ENCODE measurements at places on chromosomes 5 and 9.

DNA sequence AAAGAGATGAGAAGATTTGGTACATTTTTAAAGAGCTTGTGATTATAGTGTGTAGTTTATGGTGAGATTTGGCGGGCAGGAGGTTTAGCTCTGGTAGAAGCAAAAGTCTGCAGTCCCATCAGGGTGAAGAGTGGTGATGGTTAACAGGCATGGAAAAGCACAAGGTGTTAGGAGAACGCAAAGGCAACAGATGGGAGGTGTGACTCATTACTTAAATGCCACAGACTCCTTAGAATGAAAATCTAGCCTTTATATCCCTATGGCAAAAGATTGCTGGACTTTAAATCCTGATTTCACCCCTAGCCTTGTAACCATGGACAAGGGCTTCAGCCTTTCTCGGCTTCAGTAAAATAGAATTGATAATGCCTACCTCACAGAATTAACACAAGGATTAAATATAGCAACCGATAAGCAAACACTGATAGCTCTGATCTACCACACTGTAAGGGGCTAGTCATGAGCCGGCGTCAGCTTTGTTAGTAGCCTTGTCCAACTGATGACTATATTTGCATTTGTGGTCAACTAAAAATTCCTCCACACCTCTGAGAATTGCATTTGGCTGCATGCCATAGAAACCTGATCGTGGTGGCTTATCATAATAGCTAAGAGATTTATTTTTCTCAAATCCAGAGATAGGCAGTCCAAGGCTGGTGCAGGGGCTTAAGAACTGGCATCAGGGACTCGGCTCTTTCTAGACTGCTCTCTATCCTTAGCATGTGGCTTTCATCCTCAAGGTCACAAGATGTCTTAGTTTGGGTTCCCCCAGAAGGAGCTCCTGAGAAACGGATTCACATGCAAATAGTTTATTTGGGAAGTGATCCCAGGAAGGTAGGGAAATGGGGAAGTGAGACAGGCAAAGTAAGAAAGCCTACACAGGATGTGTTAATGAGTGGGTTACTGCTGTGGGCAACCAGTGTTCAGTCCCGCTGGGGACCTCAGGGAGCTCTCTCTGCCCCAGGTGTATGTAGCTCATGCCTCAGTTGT is 19.6 kb downstream of the MFAP3 start:
- DNase-seq: no peak

- DNase-seq: no peak
Measured at GRCh38 chr9:84990416-84990815, 320.9 kb downstream of the NTRK2 start.

- no peak for DNase-seq
Measured at GRCh38 chr5:104942735-104943134, 1380.1 kb upstream of the NUDT12 start.

GRCh38 chr5:43889233-43889632 is 286.3 kb downstream of the NNT start:
- no peak for DNase-seq

DNA sequence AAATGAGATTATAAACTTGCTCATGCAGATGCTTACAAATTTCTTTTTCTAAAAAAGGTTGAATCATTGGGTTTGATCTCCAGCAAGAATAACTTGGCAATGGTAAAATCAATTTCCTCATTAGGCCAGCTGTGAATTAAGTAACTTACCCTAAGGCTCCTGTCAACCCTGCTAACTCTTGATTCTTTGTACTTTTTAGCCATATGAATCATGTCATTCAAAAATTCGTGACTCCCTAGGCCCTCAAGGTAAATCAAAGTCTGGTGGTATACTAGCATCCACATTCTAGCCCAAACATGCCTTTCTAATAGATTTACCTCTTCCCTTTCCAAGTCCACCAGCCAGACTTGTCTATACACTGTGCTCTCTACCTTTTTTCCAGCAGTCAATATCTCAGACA is 420.8 kb upstream of the BRINP1 start:
- DNase-seq: no peak

GRCh38 chr5:165805756-165806155 is 2300.3 kb downstream of the MAT2B start:
- DNase-seq: no peak

DNA sequence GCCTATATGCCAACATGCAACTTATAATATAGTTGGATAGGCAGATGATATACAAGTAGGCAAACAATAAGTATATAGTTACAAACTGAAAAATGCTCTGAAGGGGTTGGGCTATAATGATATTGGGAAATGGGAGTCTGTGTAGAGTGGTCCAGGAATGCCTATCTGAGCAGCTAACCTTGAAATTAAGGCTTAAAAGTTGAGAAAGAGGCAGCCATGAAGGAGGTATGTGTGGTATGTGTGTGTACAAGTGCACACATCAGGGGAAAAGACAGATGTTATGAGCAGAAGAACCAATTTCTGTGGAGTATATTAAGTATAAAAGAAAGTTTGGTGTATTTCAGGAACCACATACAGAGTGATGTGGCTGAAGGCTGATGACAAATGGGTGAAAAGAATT is 154.9 kb upstream of the PAPPA start:
- DNase-seq: no peak

GRCh38 chr5:150516011-150516410 is 8.1 kb downstream of the NDST1 start:
- DNase-seq: no peak

- no peak for DNase-seq
Measured at GRCh38 chr5:12805165-12805698, 901.0 kb upstream of the CTNND2 start.

DNA sequence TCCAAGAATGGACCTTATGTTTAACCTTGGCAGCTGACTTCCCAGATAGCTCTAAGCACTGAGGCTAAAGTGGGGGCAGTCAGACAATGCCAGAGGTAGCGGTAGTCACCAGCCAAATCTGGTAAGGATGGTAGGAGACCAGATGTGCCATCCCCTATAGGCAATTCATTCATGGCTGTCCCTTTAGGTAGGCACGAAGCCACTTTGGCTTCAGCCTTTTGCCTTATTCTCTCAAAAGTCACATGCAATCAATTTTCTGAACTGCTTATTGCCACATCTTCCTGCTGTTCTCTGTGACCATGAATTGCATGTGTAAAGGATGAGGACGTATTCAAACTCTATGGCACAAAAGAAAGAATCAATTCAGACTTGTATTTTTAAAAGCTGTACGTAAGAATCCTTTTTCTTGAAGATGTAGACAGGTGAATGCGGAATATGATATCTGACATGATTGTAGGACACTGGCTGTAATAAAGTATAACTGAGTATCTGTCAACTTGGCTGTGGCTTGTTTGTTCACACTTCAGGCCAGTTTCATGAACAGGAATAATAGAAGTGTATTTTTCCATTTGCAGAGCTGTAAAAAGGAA is 611.7 kb downstream of the NR2F1-AS1 start:
- DNase-seq: no peak

GRCh38 chr5:43432486-43433375 is 20.5 kb upstream of the CCL28 start:
- no peak for DNase-seq

- peak; percentile 39 for DNase-seq
Measured at GRCh38 chr5:139294374-139295165, 1.0 kb downstream of the MATR3 start.

DNA sequence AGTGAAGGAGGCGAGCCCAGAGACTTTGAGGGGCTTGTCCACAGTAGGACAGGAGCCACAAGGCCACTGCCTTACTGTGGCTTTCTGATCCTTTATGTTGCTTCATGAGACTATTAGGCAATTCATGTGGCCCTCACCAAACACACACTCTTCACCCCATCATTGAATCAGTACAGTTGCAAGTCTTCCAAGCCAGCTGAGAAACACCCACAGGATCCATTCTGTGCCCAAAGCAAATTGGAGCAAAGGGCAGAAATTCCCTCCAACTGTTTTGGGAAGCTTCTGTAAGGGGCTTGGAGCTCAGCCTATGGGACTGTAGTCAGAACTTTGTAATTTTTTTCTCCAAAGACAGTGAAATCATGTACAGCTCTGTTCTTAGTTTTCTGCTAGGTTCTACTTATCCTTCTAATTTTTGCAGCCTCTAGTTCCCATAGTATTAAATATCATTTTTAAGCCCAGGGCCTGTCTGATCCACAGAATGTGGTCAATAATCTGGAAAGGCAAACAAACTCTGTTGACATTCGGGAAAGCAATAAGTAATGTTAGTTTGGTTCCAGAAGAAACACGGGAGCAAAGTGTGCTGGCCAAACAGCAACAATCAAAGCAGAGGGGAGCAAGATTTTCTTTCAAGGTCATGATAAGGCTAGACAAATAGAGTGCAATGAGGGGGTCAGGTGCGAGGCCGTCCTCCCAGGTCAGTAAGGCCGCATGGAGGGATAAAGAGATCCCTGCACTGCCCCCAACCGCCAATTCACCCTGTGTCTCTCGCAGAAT is 47.0 kb downstream of the UBE2QL1 start:
- DNase-seq: no peak

DNA sequence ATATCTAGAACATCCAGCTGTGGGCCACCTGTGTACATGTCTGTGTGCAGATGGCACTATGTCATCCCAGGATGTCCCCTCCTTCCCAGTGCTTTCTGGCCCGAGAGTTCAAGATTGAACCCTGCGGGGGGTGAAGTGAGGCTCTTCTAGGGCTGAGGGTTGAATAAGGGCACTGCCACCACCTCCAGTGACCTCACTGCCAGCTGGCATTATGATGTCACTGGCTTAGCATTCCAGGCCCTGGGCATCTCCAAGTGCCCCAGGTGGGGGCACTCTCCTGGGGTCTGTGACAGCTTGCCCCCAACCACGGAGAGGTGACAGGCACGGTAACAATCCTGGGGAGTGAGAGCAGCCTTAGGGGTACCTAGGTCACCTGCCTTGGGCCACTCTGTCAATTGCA is 27.1 kb downstream of the CXXC5 start:
- DNase-seq: no peak

- no peak for DNase-seq
Measured at GRCh38 chr5:68431186-68431585, 215.6 kb downstream of the PIK3R1 start.

GRCh38 chr5:115699967-115700366 is 74.1 kb upstream of the TMED7 start:
- no peak for DNase-seq

DNA sequence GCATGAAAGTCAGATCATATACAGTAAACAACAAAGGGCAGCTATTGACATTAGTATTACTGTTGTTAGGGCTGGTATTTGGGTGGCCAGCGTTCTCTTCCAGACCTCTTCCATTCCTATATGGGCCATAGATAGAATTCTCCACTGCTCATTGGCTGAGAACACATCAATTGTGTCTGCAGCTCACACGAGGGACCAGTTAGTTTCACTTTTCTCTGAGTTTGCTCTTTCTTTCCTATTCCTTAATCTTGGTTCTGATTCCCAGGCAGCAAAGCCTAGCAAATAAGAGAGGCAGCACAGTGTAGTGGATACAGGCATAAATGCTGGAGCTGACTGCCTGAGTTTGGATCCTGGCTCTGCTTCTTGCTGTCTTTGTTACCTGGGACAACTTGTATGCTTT is 476.4 kb downstream of the SPOCK1 start:
- DNase-seq: no peak

GRCh38 chr9:92439921-92440750 is 15.9 kb upstream of the OMD start:
- DNase-seq: no peak

DNA sequence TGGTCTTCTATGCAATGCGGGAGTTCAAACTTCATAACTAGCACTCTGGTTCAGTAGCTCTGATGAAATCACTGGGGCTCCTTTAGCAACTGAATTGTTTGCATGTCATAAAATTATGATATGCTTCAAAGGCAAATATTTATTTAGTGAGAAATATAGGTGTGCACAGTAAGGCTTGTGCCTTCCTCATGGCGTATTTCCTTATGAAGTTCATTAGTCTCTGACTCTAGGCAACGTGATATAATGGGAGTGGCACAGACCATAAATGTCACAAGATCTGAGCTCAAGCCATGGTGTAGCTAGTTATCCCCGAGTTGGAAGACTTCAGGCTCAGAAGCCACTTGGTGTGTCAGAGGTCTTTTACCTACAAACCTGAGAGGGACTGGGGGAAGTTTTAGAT is 35.5 kb downstream of the PIP5K1B start:
- no peak for DNase-seq

DNA sequence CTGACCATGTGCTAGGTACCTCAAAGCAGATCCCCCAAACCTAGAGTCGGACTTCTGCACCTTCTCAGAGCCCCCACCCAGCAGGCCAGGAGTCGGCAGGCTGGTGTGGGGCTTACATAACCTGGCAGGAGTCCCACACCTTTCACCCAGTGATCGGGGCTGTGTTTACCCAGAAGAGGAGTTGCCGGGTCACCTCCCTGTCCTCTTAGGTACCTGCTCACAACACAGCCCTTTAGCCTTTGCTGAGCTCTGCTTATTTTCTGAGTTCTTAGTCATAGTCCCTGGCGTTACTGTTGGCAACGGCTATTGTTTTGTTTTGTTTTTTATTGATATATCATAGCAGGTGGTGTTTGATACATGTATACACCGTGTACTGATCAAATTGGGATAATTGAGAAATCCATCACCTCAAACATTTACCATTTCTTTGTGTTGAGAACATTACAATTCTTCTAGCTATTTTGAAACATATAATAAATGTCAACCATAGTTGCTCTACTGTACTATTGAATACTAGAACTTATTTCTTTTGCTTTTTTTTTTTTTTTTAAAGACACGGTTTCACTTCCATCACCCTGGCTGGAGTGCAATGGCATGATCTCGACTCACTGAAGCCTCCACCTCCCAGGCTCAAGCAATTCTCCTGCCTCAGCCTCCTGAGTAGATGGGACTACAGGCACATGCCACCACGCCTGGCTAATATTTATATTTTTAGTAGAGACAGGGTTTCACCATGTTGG is 10.4 kb upstream of the EEIG1 start:
- no peak for DNase-seq

- DNase-seq: no peak
Measured at GRCh38 chr5:52360985-52361384, 426.7 kb upstream of the ITGA1 start.

DNA sequence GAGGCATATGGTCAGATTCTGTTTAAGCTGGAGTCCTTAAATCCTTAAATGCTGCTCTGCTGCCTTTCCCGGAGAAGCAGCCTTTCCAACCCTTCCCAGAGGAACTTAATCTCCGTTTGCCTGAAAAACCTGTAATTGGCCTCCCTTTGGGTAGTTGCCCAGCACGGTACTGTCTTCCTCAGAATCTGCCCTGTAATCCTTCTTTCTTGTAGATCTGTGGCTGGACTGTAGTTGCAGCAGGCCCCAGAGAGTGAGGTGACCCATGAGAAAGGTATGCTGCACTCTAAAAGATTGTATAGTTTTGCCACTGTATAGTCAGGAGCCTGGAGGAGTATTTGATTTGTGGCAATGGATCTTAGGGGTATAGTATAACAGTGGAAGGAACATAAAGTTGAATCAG is 11.7 kb downstream of the SPIN1 start:
- no peak for DNase-seq

DNA sequence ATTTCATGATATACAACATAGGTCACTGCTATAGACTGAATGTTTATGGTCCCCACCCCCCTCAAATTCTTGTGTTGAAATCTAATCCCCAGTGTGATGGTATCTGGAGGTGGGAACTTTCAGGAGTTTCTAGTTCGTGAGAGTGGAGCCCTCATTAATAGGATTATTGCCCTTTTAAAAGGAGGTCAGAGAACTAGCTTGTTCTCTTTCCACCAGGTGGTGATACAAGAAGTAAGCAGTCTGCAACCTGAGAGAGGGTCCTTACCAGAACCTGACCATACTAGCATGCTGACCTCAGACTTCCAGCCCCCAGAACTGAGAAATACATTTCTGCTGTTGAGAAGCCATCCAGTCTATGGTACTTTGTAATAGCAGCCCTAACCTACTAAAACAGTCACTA is 33.3 kb downstream of the TMEM161B start:
- no peak for DNase-seq

GRCh38 chr5:39172593-39172992 is 46.8 kb downstream of the FYB1 start:
- DNase-seq: no peak
